NCI-H1105 (cell line): ENCODE measurements at places on chromosomes 11 and 22.

DNA sequence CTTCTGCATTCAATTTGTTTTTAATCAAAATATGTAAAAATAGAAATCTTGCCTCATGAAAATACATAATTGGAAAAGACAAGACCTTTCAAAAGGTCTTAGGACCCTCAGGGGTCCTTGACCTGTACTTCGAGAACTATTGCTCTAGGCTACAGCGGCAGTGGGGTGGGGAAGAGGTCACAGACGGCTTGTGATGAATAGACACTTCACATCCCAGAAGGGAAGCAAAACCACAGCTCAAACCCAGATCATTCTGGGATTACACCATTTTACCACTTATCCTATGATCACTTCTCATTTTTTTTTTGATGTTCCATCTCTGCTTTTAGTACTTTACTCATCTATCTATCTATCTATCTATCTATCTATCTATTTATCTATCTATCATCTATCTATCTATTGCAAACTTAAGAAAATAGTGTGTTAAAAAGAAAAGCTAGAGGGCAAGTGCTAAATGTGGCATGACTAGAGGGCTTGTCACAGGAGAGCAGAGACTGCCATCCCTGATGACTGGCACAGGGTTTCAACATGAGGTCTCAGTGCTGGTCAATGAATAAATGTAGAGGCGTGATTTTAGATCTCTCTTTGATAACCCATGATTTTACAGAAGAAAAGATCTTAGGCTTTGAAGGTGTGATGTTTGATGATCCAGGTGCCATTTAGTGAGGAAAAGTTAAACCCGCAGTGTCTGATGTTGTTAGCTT lies 37.1 kb downstream of the RNF141 start:
- DNase-seq = no peak

- DNase-seq = no peak
Observed at GRCh38 chr11:10913075-10913474, 55.2 kb upstream of the ZBED5 start.

GRCh38 chr11:48041877-48042695 lies 61.7 kb downstream of the PTPRJ start:
- DNase-seq = no peak

DNA sequence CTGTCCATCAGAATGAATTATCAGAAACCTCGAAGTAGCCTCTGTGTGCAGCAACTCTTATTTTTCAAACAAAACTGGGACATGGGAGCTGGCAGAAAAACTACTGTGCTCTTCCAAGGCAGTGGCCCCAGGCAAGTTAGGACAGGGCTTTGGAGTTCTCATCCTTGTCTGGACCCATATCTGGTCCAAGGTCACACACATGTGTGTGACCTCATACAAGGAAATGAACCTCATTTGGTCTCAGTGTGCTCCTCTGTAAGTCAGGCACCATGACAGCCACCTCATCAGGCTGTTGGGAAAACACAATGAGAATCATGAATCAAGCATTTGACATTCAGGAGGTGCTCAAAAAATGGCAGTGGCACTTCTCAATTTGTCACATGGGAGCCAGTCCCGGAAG lies 25.8 kb downstream of the LARGE1 start:
- no peak for DNase-seq

DNA sequence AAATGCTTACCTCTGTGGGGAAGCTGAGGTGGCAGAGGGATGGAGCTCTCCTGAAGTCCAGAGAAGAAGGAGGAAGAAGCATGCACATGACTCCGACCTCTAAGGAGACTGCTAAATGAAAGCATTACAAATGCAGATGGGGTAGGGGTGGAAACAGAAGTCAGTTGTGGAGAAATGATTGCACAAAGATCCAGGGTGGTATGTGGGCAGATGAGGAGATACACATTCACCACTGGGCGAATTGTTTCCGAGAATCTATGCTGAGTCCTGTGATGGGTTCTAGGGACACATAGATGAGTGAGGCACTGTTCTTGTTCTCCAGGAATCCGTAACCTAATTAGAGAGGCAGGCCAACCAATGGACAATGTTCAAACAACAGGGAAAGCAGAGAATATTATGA lies 188.9 kb upstream of the ZBED5 start:
- DNase-seq = no peak

DNA sequence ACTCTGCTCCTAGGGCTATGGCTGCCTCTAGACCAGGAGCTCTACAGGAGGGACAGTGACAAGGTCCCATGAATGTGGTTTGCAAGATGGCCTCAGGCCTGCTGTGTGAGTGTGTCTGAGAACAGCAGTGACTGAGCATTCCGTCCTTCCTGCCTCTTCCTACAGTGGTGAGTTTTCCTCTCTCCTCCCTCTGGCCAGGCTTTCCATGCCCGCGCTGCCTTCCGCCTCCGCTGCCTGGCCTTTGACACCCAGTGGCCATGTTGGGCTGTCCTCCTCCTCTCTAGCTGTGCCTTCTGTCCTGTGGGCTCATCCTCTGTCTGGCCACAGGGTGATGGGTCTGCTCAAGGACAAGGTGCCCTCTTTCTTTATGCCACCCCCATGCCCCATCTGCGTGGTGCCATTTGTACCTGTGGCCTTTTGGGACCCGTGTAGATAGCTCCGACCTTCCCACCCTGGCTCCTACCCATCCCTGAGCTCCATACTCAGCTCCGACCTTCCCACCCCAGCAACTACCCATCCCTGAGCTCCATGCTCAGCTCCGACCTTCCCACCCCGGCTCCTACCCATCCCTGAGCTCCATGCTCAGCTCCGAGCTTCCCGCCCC lies 970.4 kb downstream of the BRD1 start:
- DNase-seq = no peak

DNA sequence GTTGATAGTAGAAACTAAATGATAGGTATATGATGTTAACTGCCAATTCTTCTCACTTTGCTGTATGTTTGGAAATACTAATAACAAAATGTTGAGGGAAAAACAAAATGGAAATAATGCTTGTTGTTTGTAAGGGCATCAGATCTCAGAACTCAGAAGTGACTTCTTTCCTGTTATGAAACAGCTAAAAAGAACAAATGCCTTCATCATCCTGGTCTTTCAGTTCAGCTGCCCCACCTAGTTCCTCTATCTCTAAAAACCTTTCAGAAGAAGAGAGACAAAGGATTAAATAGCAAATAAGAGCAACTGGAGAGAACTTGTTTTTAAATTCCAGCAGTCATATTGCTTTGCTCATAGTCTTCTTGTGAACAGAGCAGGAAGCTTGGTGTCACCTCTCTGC lies 345.3 kb upstream of the NCAM1 start:
- DNase-seq = no peak

- no peak for DNase-seq
Observed at GRCh38 chr22:28799606-28800307, 612 bp downstream of the XBP1 start.

DNA sequence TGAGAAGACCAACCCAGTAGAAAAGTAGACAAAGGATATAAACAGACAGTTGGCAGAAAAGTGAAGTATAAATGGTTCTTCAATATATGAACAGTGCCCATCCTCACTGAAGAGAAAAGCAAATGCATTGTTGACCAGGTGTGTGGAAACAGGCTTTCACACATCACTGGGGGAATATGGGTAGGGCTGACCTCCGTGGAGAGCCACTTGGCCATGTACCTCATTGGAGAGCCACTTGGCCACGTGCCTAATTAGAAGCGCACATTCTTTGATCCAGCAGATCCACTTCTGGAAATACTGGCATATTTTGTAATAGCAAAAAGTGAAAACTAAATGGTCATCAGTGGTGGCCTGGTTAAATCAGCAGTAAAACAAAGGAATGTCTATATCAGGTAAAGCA lies 43.2 kb downstream of the PPP6R3 start:
- no peak for DNase-seq
